ENCODE measurements at places on chromosomes 5 and 9.

DNA sequence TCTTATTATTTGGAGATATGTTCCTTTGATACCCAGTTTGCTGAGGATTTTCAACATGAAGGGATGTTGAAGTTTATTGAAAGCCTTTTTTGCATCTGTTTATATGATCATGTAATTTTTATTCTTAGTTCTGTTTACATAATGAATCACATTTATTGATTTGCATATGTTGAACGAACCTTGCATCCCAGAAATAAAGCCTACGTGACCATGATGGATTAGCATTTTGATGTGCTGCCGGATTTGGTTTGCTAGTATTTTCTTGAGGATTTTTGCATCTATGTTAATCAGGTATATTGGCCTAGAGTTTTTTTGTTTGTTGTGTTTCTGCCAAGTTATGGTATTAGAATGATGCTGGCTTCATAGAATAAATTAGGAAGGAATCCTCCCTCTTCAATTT is 161.4 kb upstream of the ITGA1 start:
- DNase-seq = no peak

- DNase-seq = no peak
These were observed 560 bp downstream of the DOCK2 start for GRCh38 chr5:169637549-169638121.

- DNase-seq = peak; percentile 87
These were observed 19.3 kb upstream of the CAMSAP1 start for GRCh38 chr9:135926402-135927194.

DNA sequence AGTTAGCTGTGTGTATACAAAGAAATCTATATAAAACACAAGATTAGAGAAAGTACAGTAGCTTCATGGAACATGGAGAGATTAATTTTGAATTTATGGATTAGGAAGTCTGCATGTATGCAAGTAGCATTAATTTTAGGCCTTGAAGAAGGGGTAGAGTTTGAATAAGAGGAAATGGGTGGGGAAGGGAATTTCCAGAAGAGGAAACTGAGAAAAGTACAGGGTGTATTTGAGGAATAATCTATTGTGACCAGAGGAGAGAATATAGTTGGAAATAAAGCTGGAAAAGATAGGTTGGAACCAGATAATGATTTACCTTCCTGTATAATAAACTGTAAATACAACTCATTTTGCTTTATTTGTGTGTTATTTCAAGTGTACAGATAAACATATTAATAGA is 53.6 kb downstream of the CWC27 start:
- DNase-seq = no peak
